Activated naive CD4-positive, alpha-beta T cell treated with anti-CD3 and anti-CD28 coated beads, Interleukin-2, amount 10 ng/mL, durations not matched to agents 5 hours and 36 hours (primary cell): ENCODE measurements at places on chromosomes 6 and 20. TPM values are rescaled to one million over a fixed set of nuclear protein-coding genes. Genes with fewer than 3 reads are reported as not detected.

The ERVFRD-1 gene
- total RNA-seq = 0.08 TPM

The SLC17A1 gene
- not detected for total RNA-seq

The DEFB126 gene
- not detected for total RNA-seq

The DBNDD2 gene
- total RNA-seq = 14.6 TPM

The GSS gene
- 49.1 TPM for total RNA-seq

The PNLDC1 gene
- total RNA-seq = 0.43 TPM

The TGM3 gene
- total RNA-seq = not detected

The FANCE gene
- 11.3 TPM for total RNA-seq

The FYN gene
- total RNA-seq = 193 TPM

The SDC4 gene
- total RNA-seq = 5.6 TPM

The BIRC7 gene
- total RNA-seq = not detected

The TAAR5 gene
- total RNA-seq = not detected

The PRIM2 gene
- total RNA-seq = 28.4 TPM

The COL21A1 gene
- total RNA-seq = not detected

The RFX6 gene
- not detected for total RNA-seq

The PRSS16 gene
- total RNA-seq = 1.1 TPM

The SLC52A3 gene
- not detected for total RNA-seq

The BEND3 gene
- 2.1 TPM for total RNA-seq

The VAPB gene
- total RNA-seq = 30.6 TPM

The PLEKHG1 gene
- total RNA-seq = 1.2 TPM

The ENPP4 gene
- total RNA-seq = 5.1 TPM

The ZSCAN31 gene
- total RNA-seq = 1.0 TPM

The HRH3 gene
- total RNA-seq = not detected

The VWA7 gene
- 3.9 TPM for total RNA-seq

The LYRM4 gene
- total RNA-seq = 31.9 TPM

The IGF2R gene
- total RNA-seq = 78.4 TPM

The ULBP2 gene
- total RNA-seq = 2.7 TPM

The ZNF318 gene
- 19.9 TPM for total RNA-seq

The DUSP15 gene
- total RNA-seq = not detected

The SLC12A5 gene
- total RNA-seq = 0.88 TPM

The EFCAB8 gene
- total RNA-seq = 0.18 TPM

The GGTLC1 gene
- total RNA-seq = not detected

The GLP1R gene
- total RNA-seq = not detected

The OR2H1 gene
- not detected for total RNA-seq

The NKAPL gene
- not detected for total RNA-seq

The CD93 gene
- 0.43 TPM for total RNA-seq

The PCK1 gene
- not detected for total RNA-seq

The ID1 gene
- 0.53 TPM for total RNA-seq

The MLN gene
- total RNA-seq = not detected

The BMP6 gene
- total RNA-seq = not detected

The PACRG gene
- total RNA-seq = 0.76 TPM

The E2F1 gene
- 52.9 TPM for total RNA-seq

The EYA4 gene
- not detected for total RNA-seq

The SLC13A3 gene
- 0.10 TPM for total RNA-seq

The CEP43 gene
- 18.5 TPM for total RNA-seq

The NCOA7 gene
- 33.1 TPM for total RNA-seq

The ARMC2 gene
- 5.8 TPM for total RNA-seq

The IL20RA gene
- total RNA-seq = not detected

The CST9 gene
- not detected for total RNA-seq

The CLPSL1 gene
- total RNA-seq = not detected

The RBPJL gene
- total RNA-seq = not detected

The TBX18 gene
- not detected for total RNA-seq

The IL17F gene
- total RNA-seq = 0.65 TPM

The SAPCD1 gene
- total RNA-seq = 12.0 TPM

The SAYSD1 gene
- 14.1 TPM for total RNA-seq

The RIPOR2 gene
- total RNA-seq = 380 TPM

The KCNQ2 gene
- total RNA-seq = not detected
